T-helper 9 cell (primary cell): ENCODE measurements at places on chromosomes 5 and 9.
A peak's percentile ranks its signal among the peaks of the same experiment; 100 is the strongest.

DNA sequence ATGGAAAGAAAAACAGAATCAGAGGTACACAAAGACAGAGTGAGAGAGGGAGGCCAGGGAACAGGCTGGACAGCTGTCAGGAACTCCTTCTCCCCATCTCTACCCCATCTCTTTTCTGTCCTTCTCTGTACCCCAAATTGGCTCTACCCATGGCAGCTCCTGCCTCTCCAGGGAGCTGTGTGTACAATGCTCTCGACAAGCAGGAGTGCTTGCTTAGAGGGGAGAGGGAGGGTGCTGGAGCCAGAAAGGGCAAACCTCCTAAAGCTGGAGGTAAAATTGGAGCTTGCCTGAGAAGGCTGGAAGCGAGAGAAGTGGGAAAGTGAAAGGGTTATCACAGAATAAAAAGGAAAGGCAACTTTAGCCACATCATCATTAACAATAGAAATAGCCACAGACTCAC is 6.4 kb downstream of the TPM2 start:
- no peak for DNase-seq

DNA sequence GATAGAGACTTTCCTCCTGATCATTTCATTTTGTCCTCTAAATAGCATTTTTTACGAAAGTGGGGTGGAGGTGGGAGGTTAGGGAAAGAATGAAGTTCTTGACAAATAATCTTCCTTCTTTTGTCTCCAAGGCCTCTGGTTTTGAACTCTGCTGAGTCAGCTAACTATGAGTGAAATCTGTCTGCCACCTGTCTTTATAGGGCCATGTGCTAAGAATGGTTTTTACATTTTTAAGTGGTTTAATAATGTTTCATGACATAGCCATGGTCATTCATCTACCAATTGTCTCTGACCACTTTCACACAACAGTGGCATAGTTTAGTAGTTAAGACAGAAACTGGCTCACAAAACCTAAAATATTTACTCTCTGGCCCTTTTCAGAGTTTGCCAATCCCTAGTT is 7.6 kb downstream of the MAN2A1 start:
- no peak for DNase-seq

- no peak for DNase-seq
Measured at GRCh38 chr5:120545007-120545406, 80.9 kb downstream of the PRR16 start.

GRCh38 chr9:21096172-21096900 is 18.6 kb upstream of the IFNB1 start:
- DNase-seq, result peak; percentile 7

GRCh38 chr5:100780376-100780870 is 122.7 kb downstream of the ST8SIA4 start:
- DNase-seq, result no peak

GRCh38 chr9:72533322-72533721 is 11.9 kb downstream of the TMC1 start:
- no peak for DNase-seq

DNA sequence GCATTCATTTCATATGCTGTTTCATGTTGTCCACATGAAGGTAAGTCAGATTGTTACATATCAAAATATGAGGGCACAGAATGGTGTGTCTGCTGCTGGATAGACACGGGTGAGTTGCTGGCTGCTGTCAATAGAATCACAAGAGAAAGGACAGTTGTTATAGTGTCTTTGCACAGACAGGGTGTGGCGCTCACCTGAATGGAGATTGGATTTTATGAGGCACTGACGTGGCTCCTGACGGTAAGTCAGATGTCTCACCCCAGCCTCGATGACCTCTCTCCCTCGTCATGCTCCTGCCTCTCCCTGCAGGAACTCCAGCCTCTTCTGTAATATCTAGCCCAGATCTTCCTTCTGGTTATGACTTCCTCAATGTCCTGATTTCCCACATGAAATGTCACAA is 75.4 kb upstream of the SELENOP start:
- no peak for DNase-seq
